Tibial artery (tissue), 4 donors: ENCODE measurements at places on chromosomes 16 and 17.

DNA sequence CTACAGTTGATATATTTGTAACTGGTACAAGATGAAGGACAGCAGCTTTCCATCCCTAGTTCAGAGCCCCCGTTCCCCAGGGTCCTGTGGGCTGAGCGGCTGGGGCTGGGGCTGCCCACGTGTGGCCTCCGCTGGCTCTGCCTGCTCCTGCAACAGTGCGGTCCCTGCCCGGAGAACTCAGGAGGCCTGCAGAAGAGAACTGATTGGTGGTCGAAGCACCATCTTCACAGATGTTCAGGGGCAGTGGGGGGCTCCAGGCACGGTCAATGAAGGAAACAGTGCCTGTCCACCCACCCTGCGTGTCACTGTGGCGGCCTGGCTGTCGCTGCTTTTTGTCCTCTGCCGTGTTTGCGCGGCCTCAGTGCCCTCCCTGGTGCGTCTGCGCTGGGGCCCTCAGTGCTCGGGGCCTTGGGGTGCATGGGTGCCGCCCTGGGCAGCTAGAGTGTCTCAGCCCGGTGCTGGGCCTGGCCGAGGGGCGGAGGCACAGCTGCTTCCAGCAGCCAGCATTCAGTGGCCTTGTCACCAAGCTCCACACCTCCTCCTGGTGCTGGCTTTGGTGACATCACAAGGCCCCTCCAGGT is 4.2 kb upstream of the NUDT16L1 start:
- DNase-seq = no peak

GRCh38 chr17:34391241-34391640 is 28.2 kb upstream of the CCL1 start:
- DNase-seq = no peak

DNA sequence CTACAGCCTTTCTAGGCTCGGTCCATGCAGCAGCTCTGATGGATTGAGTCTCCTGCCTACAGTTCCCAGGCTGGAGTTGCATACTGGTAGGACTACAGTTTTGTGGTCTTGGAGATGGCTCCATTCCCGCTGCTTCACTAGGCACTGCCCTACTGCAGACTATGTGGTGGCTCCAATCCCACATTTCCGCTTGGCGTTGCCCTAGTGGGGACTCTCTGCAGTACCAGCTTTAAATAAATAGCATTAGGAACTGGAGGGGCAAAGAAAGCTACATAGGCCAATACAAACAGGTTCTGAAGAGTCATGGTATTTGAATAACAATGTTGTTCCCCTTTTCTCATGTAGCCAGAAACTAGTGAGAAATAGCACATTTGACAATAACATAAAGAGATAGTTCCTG is 5.4 kb upstream of the GOSR2 start:
- DNase-seq = no peak

DNA sequence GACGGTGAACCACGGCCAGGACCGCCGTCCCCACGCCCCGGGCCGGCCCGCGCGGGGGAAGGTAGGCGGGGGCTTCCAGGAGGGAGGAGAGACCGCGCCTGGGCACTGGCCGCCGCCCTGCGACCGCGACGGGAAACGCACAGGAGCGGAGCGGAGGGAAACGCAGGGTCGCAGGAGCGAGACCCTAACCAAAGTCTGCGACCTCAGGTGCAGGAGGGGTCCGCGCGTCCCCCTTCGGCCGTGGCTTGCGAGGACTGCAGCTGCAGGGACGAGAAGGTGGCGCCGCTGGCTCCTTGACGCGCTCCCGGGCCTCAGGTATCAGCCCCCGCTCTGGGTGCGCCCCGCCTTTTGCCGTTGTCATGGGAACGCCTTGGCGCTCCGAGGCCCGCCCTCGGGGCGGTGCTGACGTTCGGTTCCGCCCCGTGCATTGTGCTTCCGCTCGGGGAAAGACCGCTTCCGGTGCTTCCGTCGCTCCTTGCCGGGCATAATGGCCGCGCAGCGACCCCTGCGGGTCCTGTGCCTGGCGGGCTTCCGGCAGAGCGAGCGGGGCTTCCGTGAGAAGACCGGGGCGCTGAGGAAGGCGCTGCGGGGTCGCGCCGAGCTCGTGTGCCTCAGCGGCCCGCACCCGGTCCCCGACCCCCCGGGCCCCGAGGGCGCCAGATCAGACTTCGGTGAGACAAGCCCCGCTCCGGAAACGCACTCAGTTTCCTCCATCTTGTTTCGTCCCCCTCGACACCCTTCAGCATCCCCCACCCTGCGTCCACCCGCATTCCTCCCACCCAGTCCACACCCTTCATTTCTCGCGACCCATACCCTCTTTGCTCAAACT is at the start of gene OVCA2:
Gene OVCA2, plus strand, starts transcription at position 462 of the 829 bp plus-strand sequence. Its CDS starts 26 bp downstream, at position 488.
- peak; percentile 89 for DNase-seq

- no peak for DNase-seq
Observed at GRCh38 chr16:48824271-48824670, 214.3 kb upstream of the N4BP1 start.
